ENCODE measurements at places on chromosomes 6 and 20. TPM values are rescaled to one million over a fixed set of nuclear protein-coding genes. Genes with fewer than 3 reads are reported as not detected.

PLAGL2 gene
- 9.2 TPM for total RNA-seq

THBS2 gene
- 33.4 TPM for total RNA-seq

GRCh38 chr20:33693741-33694638, 7.8 kb upstream of the E2F1 start:
- H3K4me3 ChIP-seq, result no peak overlapping the region
- H3K36me3 ChIP-seq, result no peaks in the 10 kb centered on the region
- no peaks in the 10 kb centered on the region for H3K4me1 ChIP-seq
- peak; percentile 41 for DNase-seq
- H3K27me3 ChIP-seq, result no peaks in the 10 kb centered on the region

DNA sequence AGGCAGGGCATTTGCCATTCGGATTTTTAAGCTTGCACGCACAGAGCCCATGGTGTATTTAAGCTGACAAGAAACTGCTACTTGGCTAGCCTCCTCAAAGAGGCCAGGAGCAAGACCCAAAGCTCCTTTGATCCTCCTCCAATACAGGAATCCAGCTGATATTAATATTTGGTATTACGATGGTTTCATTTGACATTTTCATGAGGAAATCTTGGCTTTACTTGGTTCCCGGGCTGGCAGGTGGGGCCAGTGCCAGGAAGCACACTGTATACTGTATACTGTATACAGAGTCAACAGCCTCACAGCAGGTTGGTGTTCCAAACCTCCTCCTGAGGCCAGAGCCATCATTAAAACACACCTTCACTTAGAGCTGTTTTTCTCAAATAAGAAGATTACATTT, 138.2 kb upstream of the ARMC2 start:
- H3K4me3 ChIP-seq, result no peak overlapping the region
- no peaks in the 10 kb centered on the region for H3K27me3 ChIP-seq
- H3K27ac ChIP-seq, result no peak overlapping the region
- no peaks in the 10 kb centered on the region for H3K4me1 ChIP-seq
- no peaks in the 10 kb centered on the region for H3K36me3 ChIP-seq

DNA sequence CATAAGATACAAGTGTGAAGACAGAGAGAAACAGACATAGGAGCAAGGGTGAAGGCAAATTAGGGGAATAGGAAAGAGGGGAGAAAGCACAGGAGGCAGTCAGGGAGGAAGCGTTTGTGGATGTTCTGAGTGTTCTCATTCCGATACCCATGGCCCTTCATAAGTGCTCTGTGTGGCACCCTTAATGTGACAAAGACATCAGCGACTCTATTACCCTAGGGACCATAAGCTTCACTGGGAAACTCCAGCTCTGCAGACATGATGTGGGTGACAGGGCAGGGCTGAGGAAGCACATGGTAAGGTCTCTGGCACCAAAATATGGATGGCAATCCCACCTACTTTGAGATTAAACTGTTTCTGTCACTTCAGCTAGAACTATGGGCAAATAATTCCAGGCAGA, 33.0 kb downstream of the F13A1 start:
- no peaks in the 10 kb centered on the region for H3K27me3 ChIP-seq
- H3K4me1 ChIP-seq, result no peaks in the 10 kb centered on the region
- H3K27ac ChIP-seq, result no peak overlapping the region
- H3K4me3 ChIP-seq, result no peak overlapping the region

DNA sequence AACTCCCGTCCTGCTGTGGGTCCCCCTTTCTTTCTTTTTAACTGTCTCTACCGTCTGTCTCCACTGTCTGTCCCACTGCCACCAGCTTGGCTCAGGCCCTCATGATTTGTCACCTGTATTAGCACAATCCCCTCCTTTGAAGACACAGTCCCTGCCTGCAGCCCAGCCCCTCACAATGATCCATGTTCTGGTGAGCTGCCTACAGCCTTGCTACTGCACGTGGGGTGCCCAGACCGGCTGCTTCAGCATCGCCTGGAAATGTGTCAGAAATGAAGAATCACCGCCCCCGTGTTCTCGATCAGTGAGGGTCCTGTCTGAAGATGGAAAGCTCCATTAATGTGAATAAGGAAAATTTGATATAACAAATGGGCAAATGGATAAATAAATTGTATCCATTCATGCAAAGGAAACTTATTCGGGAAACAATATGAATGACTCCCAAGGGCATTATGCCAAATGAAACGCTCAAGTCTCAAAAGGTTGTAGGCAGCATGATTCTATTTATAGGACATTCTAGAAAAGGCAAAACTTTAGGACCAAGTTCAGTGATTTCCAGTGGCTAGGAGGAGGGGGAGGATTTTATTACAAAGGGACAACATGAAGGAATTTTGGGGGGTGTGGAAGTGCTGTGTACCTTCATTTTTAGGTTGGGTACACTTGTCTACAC, 59.4 kb upstream of the CD83 start:
- peaks cover 3% of the 10 kb centered on the region for H3K4me1 ChIP-seq
- no peaks in the 10 kb centered on the region for H3K27me3 ChIP-seq
- no peak overlapping the region for H3K27ac ChIP-seq
- no peak overlapping the region for H3K4me3 ChIP-seq
